Activated T-cell treated with anti-CD3 and anti-CD28 coated beads for 48 hours (primary cell): ENCODE measurements at places on chromosomes 5 and 9.

- no peak for DNase-seq
Observed at GRCh38 chr5:94316916-94317838, 301.2 kb downstream of the KIAA0825 start.

GRCh38 chr9:85344901-85345300 lies 396.9 kb downstream of the AGTPBP1 start:
- no peak for DNase-seq

- no peak for DNase-seq
Observed at GRCh38 chr5:177295924-177296323, 7.6 kb downstream of the RAB24 start.

DNA sequence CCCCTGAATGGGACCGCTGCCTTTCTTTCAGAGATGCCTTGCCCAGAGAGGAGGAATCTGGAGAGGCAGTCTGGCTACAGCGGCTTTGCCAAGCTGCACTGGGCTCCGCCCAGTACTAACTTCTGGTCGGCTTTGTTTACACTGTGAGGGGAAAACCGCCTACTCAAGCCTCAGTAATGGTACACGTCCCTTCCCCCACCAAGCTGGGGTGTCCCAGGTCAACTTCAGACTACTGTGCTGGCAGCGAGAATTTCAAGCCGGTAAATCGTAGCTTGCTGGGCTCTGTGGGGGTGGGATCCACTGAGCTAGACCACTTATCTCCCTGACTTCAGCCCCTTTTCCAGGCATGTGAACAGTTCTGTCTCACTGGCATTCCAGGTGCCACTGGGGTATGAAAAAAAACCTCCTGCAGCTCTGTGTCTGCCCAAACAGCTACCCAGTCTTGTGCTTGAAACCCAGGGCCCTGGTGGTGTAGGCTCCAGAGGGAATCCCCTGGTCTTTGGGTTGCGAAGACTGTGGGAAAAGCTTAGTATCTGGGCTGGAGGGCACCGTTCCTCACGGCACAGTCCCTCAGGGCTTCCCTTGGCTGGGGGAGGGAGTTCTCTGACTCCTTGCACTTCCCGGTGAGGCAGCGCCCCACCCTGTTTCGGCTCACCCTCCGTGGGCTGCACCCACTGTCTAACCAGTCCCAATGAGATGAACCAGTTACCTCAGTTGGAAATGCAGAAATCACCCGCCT lies 171.2 kb downstream of the CWC27 start:
- DNase-seq = no peak

DNA sequence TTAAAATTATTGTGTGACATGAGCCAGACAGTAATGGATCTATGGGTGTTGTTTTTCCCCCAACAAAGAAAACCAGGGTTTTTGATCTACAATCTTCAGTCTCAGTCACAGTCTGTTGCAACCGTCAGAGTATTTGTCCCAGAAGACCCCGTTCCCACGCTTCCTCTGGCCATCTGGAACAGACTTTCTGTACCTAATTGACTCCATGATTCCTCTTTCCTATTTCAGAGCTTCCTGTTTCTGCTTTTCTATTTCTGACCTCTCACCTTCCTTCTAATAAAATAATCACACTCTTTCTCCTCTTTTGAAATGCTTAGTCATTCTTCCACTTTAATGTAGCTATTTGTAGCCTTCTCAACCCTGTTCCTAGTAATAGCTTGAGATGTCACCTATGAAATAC lies 1044.8 kb downstream of the DTWD2 start:
- DNase-seq = no peak

DNA sequence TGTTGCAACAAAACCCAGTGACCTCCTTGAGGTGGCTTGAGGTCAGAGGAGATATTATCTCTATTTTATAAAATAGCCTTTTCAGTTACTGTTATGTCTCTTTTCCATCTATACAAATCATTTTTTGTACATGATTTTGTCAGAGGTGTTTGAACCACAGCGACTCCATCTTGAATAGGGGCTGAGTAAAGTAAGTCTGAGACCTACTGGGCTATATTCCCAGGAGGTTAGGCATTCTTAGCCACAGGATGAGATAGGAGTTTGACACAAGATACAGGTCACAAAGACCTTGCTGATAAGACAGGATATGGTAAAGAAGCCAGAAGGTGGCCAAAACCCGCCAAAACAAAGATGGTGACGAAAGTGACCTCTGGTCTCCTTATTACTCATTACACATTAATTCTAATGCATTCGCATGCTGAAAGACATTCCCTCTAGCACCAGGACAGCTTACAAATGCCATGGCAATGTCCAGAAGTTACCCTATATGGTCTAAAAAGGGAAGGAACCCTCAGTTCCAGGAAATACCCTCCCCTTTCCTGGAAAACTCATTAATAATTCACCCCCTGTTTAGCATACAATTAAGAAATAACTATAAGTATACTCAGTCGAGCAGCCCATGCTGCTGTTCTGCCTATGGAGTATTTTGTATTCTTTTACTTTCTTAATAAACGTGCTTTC lies 283.9 kb upstream of the ISL1 start:
- no peak for DNase-seq

DNA sequence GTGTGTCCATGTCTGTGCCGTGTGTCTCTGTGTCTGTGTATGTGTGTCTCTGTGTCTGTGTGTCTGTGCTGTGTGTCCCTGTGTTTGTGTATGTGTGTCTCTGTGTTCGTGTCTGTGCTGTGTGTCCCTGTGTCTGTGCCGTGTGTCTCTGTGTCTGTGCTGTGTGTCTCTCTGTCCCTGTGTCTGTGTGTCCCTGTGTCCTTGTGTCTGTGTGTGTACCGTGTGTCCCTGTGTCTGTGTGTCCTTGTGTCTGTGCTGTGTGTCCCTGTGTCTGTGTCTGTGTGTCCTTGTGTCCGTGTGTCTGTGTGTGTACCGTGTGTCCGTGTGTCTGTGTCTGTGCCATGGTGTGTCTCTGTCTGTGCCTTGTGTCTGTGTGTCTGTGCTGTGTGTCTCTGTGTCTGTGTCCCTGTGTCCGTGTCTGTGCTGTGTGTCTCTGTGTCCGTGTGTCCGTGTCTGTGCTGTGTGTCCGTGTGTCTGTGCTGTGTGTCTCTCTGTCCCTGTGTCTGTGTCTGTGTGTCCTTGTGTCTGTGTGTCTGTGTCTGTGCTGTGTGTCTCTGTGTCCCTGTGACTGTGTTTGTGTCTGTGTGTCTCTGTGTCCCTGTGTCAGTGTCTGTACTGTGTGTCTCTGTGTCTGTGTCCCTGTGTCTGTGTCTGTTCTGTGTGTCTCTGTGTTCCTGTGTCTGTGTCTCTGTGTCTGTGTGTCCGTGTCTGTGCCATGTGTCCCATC lies 23.2 kb downstream of the CACNA1B start:
- no peak for DNase-seq

GRCh38 chr9:122844137-122844536 lies 15.7 kb upstream of the PDCL start:
- DNase-seq = no peak

DNA sequence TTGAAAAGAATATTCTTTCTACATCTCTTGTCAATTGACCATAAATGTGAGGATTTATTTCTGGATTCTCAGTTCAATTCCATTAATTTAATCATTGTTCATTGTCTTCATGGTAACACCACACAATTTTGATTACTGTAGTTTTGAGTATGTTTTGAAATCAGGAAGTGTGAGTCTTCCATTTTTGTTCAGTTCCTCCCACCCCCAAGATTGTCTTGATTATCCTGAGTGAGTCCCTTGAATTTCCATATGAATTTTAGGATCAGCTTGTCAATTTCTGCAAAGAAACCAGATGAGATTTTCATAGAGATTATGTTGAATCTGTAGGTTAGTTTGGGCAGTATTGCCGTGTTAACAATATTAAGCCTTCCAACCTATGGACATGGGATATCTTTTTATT lies 9.5 kb downstream of the CYFIP2 start:
- no peak for DNase-seq

DNA sequence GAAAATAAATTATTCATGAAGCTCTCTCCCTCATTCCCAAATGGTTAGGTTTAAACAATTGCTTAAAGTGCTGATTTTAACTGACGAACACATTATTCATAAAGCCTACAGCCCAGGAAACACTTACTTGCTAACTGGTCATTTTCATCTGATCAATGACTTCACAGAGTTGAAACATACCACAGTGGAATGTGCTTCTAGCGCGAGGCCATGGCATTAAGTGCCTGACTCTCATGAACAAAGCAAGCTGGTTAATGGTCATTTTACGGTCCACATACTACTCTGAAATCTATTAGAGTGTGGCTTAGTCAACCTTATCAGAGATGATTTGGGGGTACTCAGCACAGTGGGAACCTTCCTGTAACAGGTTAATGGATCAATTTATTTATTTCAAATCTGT lies 114.6 kb downstream of the MED27 start:
- no peak for DNase-seq

- DNase-seq = no peak
Observed at GRCh38 chr9:77892171-77892570, 139.4 kb downstream of the GNAQ start.

GRCh38 chr5:152288917-152289595 lies 116.0 kb downstream of the NMUR2 start:
- no peak for DNase-seq

DNA sequence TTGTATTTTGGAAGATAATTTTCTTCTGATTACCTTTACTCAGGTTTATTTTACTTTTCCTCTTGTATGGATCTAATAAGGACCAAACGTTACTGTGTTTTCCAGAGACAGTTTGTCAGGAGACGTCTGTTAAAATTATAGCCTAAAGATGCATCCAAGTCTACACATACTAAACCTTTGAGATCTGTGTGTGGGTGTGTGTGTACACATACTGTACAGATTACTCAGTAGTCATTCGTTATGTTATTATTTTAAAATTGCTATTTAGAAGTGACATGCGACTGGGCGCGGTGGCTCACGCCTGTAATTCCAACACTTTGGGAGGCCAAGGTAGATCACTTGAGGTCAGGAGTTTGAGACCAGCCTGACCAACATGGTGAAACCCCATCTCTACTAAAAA lies 51.6 kb upstream of the CNTLN start:
- DNase-seq = no peak

- DNase-seq = no peak
Observed at GRCh38 chr9:77899679-77900354, 131.8 kb downstream of the GNAQ start.

DNA sequence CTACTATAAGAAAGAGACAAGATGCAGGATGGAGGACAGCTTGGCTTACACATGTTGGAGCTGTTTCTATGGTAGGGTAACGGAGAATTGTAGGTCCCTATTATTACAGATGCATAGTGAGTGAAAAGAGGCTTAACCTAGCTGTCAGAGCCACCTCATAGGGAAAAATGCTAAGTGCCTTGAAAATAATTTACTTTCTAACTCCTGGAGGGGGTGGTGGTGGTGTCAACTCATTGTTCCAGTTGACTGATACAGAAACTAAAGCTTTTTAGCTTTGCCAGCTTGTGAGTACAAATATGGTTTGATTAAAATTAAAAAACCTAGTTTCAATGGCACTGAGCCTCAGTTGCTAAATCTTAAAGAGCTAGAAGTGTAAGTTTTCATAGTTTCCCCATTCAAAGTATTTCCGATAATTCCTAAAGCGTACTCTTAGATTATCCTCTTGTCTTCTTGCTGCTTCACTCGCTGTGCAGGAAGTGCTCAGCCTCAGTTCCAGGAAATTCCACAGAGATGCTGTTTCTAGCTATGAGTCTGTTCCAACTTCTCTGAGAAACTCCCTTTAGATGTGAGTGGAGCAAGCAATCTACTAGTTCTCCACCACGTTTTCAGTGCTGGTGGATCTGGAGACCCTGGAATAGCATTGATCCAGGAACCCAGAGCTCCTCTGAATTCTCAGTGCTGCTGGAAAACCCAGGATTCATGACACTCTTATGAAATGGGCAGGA lies 265.2 kb downstream of the DMAC1 start:
- no peak for DNase-seq

DNA sequence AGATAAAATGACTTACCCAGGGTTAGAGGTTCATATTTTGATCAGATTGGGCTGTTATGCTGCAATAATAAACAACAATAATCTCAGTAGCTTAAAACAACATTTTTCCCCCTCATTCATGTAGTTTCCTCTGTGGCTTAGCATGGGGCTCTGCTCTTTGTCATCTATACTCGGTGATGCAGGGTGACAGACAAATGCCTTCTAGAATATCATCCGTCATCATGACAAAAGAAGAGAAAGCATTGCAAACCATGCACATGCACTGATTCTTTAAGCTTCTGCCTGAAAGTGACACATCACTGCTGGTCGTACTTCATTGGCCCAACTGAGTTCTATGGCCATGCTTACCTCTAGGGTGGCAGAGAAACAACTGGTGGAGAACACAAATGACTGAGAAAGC lies 58.8 kb upstream of the MAMDC2 start:
- DNase-seq = no peak

- no peak for DNase-seq
Observed at GRCh38 chr5:151677776-151678545, 8.8 kb downstream of the SPARC start.

DNA sequence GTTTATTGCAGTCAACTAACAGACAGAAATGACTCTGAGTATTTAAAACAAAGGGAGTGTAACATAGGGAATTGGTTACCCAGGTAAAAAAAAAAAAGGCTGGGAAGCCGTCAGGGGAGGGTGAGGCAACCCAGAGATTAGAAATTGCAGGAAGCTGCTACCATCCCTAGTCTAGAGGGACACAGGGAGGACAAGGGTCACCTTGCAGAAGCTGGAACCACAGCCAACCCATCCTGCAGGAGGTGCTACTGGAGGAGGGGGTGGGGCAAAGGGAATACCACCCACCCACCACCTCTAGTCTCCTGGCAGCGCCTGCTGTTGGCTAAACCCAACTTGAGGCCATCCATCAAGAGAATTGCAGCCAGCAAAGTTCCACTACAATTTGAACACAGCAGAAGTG lies 6.5 kb downstream of the CAST start:
- no peak for DNase-seq

GRCh38 chr5:73218552-73219171 lies 45.7 kb downstream of the TMEM174 start:
- DNase-seq = no peak

DNA sequence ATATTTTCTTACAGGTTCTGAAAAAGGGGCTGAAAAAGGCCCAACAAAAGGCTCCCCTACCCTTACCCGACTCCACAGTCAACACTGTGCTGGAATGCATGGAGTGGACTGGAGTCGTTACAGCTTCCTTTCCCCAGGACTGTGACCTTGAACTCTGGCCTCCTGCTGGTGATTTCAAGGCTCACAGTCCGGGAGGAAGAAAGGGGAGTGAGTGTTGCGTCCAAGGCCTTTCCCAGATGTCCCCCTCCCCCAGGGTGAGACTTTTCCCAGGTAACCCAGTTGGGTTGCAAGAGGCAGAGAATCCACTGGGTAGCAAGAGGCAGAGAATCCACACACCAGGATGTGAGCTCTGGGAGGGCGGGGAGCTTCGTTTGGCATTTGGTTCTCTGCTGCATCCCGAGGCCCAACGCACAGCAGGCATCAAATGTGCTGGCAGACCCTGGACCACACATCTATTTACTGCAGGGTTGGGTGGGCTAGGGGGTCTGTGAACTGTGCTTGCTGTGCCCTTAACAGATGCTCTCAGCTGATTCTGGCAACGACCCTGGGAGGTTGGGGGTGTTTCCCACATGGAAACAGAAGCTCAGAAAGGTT lies 37.5 kb downstream of the FABP6 start:
- DNase-seq = no peak

GRCh38 chr5:87954121-87954520 lies 314.5 kb downstream of the TMEM161B start:
- no peak for DNase-seq

- DNase-seq = no peak
Observed at GRCh38 chr5:43309637-43310036, 3.6 kb downstream of the HMGCS1 start.

GRCh38 chr5:4387290-4387689 lies 752.8 kb upstream of the ADAMTS16 start:
- DNase-seq = no peak
